ENCODE measurements at places on chromosomes 7 and 10.

- no peak overlapping the region for H3K4me3 ChIP-seq
- no peak overlapping the region for H3K27ac ChIP-seq
- H3K4me1 ChIP-seq, result no peaks in the 10 kb centered on the region
- H3K27me3 ChIP-seq, result no peaks in the 10 kb centered on the region
- no peaks in the 10 kb centered on the region for H3K36me3 ChIP-seq
- DNase-seq, result no peak
These were observed 905.6 kb upstream of the GHITM start for GRCh38 chr10:83233691-83234090.

GRCh38 chr10:79627075-79627474, 16.3 kb downstream of the SFTPA1 start:
- no peak overlapping the region for H3K4me3 ChIP-seq
- no peaks in the 10 kb centered on the region for H3K4me1 ChIP-seq
- no peak for DNase-seq
- H3K27me3 ChIP-seq, result peaks cover 48% of the 10 kb centered on the region
- no peak overlapping the region for H3K27ac ChIP-seq
- H3K36me3 ChIP-seq, result no peaks in the 10 kb centered on the region

- no peaks in the 10 kb centered on the region for H3K27me3 ChIP-seq
- peak overlapping the region; percentile 99 for H3K27ac ChIP-seq
- H3K4me1 ChIP-seq, result peaks cover 14% of the 10 kb centered on the region
These were observed 765 bp downstream of the CCAR1 start for GRCh38 chr10:68721673-68722335.

GRCh38 chr10:80561950-80562349, 24.2 kb downstream of the SH2D4B start:
- H3K27ac ChIP-seq, result no peak overlapping the region
- H3K36me3 ChIP-seq, result no peaks in the 10 kb centered on the region
- DNase-seq, result no peak
- peaks cover 15% of the 10 kb centered on the region for H3K27me3 ChIP-seq
- no peak overlapping the region for H3K4me3 ChIP-seq

GRCh38 chr7:143147070-143147469, 15.2 kb downstream of the PIP start:
- H3K4me3 ChIP-seq, result no peak overlapping the region
- no peaks in the 10 kb centered on the region for H3K36me3 ChIP-seq
- peaks cover 17% of the 10 kb centered on the region for H3K27me3 ChIP-seq
- H3K4me1 ChIP-seq, result no peaks in the 10 kb centered on the region
- H3K27ac ChIP-seq, result no peak overlapping the region

- H3K27ac ChIP-seq, result no peak overlapping the region
- H3K4me3 ChIP-seq, result no peak overlapping the region
- H3K4me1 ChIP-seq, result no peaks in the 10 kb centered on the region
- no peaks in the 10 kb centered on the region for H3K36me3 ChIP-seq
- no peaks in the 10 kb centered on the region for H3K27me3 ChIP-seq
- no peak for DNase-seq
These were observed 395.5 kb downstream of the SUGCT start for GRCh38 chr7:40530292-40530691.

GRCh38 chr10:78515038-78515872, 481.6 kb downstream of the RPS24 start:
- no peak overlapping the region for H3K4me3 ChIP-seq
- H3K27me3 ChIP-seq, result peaks cover 9% of the 10 kb centered on the region
- no peaks in the 10 kb centered on the region for H3K36me3 ChIP-seq
- H3K27ac ChIP-seq, result no peak overlapping the region
- no peak for DNase-seq

GRCh38 chr7:105723572-105723971, 142.3 kb upstream of the EFCAB10 start:
- no peaks in the 10 kb centered on the region for H3K27me3 ChIP-seq
- no peak overlapping the region for H3K4me3 ChIP-seq
- no peak for DNase-seq
- no peaks in the 10 kb centered on the region for H3K4me1 ChIP-seq
- H3K27ac ChIP-seq, result no peak overlapping the region

- DNase-seq, result no peak
- no peaks in the 10 kb centered on the region for H3K4me1 ChIP-seq
- peaks cover 25% of the 10 kb centered on the region for H3K27me3 ChIP-seq
- H3K27ac ChIP-seq, result no peak overlapping the region
These were observed 36.5 kb downstream of the MALSU1 start for GRCh38 chr7:23335621-23336020.

GRCh38 chr10:29259498-29259897, 29.4 kb upstream of the LYZL1 start:
- H3K4me1 ChIP-seq, result no peaks in the 10 kb centered on the region
- H3K27me3 ChIP-seq, result peaks cover 38% of the 10 kb centered on the region
- no peak overlapping the region for H3K4me3 ChIP-seq
- no peak for DNase-seq
- H3K27ac ChIP-seq, result no peak overlapping the region

DNA sequence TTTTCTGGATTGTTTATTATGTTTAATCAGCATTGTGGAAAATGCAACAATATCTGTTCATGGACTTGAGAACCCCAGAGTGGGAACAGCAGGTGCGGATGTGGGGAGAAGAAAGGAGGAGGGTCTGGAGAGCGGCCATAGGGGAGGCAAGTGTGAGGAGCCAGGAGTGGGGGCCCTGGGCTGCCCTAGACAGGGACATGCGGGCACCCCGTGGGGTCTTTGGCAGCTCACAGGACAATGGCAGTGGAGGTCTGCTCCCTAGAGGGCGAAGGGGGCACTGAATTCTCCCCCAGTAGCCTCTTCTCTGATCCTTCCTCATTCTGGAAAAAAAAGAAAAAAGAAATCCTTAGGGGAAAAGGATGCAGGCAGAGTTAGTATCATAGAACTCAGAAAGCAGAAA, 8.9 kb downstream of the TMEM176B start:
- no peak for DNase-seq
- no peaks in the 10 kb centered on the region for H3K4me1 ChIP-seq
- no peak overlapping the region for H3K4me3 ChIP-seq
- peaks cover 2% of the 10 kb centered on the region for H3K36me3 ChIP-seq
- no peak overlapping the region for H3K27ac ChIP-seq
- peaks cover 10% of the 10 kb centered on the region for H3K27me3 ChIP-seq

Data from effector memory CD8-positive, alpha-beta T cell (primary cell).